ENCODE measurements at places on chromosomes 11 and 22.

DNA sequence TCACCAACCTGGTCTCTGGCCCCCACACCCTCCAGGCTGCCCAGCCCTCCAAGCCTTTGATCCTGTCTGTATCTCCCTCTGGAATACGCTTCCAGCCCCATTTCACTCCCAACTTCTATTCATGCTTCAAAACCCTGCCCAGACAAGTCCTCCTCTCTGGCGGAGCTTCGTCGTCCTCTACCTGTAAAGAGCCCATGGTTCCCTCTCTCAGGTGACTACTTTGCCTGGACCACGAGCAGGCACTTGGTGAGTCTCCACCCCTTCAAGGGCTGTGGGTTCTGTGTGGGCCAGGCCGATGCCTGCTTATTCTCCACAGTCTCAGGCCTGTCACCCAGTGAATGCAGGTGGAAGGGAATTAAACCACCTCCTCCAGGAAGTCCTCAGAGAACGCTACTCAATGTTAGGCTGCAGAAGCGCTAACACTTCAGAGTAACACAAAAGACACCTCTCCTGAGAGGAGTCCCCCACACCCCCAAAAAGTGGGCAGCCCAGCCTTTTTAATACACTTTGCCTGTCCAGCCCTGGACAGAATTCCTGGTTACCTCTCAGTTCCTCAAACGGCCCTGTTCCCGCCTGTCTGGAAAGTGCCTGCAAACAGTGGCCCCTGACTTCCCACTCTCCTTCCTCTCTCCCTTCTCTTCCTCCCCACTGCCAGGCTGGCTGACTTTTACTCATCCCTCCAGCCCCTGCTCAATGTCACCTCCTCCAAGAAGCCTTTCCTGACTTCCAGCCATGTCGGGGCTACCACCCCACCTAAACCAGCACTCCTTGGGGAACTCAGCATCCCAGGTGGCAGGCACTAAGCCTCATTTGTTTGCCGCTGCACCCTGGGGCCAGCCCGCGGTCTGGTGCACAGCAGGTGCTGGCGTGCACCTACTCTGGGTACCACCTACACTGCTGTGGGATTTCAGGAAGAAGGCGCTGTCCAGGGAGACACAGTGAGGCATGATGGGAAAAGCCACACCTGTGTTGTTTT is 9.0 kb downstream of the RAC2 start:
- no peak for DNase-seq

DNA sequence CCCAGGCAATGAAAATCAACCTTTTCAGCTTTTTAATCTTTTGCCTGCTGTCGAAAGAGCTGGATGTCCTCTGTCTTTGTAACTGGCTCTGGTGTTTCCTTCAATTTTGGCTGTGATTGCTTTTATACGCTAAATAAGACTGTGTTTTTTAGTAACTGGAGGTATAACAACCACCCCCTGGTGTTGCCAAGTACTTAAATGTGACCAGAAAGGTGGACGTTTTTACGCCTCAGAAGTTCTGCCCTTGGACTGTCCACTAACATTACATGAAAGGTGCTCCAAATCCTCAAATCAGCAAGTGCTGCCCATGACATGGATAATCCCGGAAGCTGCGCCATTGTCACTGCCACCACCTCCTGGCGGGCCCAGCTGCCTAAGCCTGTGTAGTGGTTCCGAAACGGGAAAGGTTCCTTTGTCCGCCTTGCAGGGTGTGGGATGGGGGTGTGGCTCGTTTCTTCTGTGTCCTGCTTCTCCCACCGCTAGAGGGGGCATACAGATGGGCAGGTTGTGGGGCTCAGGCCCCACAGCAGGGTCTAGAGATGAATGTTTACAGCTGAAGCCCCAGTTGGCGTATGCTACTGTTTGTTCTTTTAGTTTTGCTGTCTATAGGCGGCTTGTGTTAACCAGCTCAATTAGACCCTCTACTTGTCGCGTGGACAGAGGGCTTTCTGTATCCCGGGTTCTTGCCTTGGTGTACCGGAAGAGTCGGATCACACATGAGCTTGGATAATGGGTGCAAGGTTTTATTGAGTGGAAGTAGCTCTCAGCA is 82.2 kb upstream of the SEPTIN5 start:
- peak; percentile 43 for DNase-seq

- no peak for DNase-seq
Measured at GRCh38 chr22:20656516-20656901, 117.4 kb upstream of the SERPIND1 start.

DNA sequence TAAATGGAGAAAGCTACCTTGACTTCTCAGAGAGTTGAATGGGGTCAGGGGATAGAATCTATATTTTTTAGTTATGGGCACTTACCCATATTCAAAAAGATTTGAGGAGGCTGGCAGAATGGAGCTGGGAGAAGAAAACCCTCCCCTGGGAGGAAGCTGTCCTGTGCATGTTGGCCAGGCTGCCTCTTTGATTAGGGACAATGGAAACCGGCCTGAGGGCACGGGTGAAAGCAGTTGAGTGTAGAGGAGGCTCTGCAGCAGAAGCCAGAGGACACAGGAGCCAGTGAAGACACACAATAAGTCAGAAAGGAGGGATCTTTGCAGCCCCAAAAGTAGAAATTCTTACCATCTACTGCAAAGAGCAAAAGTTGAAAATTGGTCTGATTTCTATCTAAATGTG is 66.6 kb upstream of the B3GAT1 start:
- DNase-seq, result no peak

GRCh38 chr11:115251126-115251525 is 253.1 kb downstream of the CADM1 start:
- DNase-seq, result peak; percentile 21

DNA sequence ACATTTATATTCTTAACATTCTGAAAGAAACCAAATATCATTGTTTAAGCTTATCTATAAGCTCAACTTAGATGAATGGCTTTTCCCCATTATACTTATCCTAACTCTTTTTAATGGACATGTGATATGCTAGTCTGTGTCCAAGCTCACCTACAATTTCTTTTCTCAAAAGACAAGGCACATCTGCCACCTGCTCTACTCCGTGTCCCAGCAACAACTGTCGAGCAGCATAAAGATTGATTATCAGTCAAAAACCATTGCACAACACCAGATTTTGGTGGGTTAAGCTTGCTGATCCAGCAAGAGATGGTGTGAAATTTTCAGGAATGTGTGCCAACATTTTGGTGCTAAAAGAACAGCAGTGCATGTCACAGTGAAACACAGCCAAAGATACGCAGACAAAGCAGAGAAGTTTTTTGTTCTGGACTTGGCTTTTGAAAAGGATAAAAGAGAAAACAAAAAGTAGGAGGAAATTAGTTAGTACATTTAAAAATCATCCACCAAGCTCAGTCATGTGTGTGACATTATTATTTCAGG is 65.8 kb downstream of the DCDC1 start:
- DNase-seq, result no peak

- DNase-seq, result no peak
Measured at GRCh38 chr22:49462291-49462690, 365.4 kb downstream of the BRD1 start.

DNA sequence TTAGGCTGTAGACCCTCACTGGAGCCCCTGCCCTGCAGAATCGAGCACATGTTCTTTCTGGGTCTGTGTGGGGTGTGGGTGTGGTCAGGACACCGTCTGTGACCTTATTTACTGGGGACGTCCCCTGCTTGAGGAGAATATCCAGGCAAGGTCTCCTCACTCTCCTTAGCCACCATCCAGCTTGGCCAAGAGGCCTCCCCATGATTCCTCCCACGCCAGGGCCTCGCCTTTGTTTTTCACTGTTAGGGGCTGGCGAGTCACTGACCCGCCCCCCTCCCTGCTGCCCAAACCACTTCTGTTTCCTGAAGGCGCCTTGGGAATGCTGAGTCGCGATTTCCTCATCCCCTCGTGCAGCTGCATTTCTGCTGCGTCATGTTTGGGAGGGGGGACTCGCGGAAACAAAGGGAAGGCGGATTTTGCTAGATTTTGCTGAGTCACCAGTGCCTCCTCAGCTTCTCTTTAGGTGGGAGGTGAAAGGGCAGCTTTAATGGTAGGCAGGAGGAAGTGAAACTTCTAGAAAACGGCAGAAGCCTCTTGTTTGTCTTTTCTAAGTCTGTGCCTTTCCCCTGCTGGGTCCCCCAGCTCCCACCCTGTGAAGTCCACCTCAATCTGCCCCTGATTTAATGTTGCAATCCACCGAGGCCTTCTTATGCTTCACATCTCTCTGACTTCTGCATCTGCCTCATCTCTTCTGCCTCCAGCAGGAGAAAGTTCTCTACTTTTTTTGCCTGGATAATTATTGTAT is 4.0 kb upstream of the HMOX1 start:
- DNase-seq, result peak; percentile 93

- no peak for DNase-seq
Measured at GRCh38 chr11:104408630-104409029, 244.7 kb upstream of the PDGFD start.

GRCh38 chr11:75536786-75537641 is 11.3 kb upstream of the GDPD5 start:
- DNase-seq, result no peak

DNA sequence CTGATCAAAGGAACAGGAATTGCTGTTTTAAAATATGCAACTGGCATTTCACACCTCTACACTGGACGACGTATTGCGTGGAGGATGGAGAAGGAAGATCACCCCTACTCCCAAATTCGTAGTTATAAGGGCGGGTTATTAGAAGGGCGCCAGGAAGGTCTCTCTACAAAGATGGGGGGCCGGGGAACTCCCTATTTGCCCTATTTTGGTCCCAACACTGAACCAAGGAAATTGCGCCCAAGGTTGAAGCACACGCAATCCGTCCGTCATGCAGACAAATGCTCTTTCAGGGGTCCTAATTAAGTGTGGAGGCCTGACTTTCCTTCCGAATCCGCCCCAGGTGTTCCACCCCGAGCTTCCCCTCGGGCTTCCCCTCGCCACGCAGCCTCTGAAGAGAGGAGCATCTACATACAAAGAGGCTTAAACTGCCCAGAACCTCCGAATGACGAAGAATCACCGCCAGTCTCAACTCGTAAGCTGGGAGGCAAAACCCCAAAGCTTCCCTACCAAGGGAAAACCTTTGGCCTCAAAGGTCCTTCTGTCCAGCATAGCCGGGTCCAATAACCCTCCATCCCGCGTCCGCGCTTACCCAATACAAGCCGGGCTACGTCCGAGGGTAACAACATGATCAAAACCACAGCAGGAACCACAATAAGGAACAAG is 396 bp downstream of the NPAT start:
- peak; percentile 33 for DNase-seq

GRCh38 chr11:72230764-72231365 is 6.3 kb downstream of the INPPL1 start:
- DNase-seq, result no peak

- no peak for DNase-seq
Measured at GRCh38 chr11:75024764-75025211, 36.1 kb downstream of the NEU3 start.

DNA sequence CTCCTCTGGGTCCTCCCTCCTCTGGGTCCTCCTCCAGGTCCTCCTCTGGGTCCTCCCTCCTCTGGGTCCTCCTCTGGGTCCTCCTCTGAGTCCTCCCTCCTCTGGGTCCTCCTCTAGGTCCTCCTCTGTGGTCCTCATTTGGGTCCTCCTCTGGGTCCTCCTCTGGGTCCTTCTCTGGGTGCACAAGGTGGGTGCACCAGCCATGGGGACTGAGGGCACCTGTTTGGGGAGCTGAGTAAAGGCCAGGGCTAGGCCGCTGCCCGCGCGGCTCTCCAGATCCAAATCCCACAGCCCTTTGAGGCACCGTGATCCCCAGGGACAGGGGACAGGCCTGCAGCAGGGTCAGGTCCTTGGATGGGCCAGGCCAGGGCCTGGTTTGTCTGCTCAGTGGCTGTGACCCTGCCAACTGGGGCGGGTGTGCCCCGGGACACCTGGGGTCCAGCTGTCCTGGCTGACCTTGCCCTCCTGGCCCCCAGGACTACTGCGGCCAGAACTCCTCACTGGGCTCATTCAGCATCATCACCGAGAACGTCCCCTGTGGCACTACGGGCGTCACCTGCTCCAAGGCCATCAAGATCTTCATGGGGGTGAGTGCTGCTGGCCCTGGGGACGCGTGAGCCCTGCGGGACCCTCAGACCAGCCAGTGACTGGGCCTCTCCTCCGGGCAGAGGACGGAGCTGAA is 12.7 kb downstream of the MUC2 start:
- no peak for DNase-seq

DNA sequence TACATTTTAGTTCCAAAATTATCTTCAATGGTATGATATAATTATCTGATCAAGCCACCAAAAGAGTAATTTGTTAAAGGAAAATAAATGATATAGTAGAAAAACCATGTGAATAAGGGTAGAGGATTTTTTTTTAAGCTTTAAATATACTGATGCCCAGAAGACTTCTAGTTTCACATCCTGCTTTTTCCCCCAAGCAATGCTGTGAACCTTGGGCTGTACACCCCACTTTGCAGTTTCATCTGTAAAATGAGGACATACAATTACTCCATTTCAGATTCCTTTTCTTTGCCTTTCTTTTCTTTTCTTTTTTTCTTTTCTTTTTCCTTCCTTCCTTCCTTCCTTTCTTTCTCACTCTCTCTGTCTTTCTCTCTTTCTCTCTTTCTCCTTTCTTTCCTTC is 1125.4 kb downstream of the DLG2 start:
- DNase-seq, result no peak

DNA sequence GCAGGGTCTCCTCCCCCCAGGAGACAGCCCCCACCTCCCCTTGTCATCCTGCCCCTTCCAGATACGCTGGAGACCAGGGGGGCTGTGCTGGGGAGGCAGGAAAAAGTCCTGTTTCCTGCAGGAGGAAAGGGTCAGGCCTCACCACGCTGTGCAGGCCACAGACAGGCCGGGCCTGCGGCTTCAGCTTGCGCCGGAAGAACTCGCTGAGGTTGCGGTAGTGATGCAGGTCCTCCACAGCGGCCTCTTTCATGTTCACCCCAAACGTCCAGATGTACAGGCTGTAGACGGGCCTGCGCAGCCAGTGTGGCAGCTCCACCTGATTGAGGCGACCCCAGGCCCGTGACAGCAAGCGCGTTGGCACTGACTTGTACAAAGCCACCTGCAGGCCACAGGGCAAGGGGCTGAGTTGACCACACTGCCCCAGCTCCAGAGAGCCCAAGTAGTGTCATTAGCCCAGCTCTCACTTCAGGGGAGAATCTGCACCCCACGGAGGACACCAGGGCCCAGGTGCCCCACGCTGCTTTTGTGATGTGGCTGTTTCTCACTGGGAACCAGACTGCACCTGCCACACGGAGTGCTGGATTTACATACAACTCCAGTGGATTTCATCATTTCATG is 40.4 kb downstream of the PISD start:
- DNase-seq, result no peak

GRCh38 chr11:721247-721740 is 15.3 kb downstream of the EPS8L2 start:
- DNase-seq, result no peak

- DNase-seq, result no peak
Measured at GRCh38 chr11:27696115-27696514, 4.1 kb downstream of the BDNF start.

- no peak for DNase-seq
Measured at GRCh38 chr11:129451524-129451923, 75.9 kb downstream of the BARX2 start.

- no peak for DNase-seq
Measured at GRCh38 chr11:88059326-88059725, 115.9 kb downstream of the RAB38 start.

GRCh38 chr11:74320538-74320937 is 9.1 kb upstream of the P4HA3 start:
- DNase-seq, result no peak

- DNase-seq, result no peak
Measured at GRCh38 chr11:68158580-68158979, 37.4 kb upstream of the CHKA start.

All from NCI-H1436 (cell line).